ENCODE measurements at places on chromosomes 11 and 22.

DNA sequence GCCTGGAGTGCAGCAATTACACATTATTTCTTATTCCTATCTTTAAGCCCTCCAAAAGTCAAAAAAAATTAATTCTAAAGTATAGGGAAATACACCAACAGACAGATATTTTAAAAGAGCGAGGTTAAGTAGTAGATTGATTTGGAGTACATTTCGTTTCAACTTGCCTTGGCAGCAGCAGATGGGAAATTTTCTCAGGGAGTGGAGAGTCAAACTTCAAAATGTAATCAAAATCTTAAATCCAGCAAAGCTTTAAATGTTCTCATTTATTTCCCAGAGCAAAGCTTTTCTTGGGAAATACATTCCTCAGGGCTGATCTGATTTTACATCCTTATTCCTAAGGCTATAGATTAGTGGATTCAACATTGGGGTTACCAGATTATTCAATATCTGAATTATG, 21.9 kb upstream of the VWA5A start:
- no peak for DNase-seq

DNA sequence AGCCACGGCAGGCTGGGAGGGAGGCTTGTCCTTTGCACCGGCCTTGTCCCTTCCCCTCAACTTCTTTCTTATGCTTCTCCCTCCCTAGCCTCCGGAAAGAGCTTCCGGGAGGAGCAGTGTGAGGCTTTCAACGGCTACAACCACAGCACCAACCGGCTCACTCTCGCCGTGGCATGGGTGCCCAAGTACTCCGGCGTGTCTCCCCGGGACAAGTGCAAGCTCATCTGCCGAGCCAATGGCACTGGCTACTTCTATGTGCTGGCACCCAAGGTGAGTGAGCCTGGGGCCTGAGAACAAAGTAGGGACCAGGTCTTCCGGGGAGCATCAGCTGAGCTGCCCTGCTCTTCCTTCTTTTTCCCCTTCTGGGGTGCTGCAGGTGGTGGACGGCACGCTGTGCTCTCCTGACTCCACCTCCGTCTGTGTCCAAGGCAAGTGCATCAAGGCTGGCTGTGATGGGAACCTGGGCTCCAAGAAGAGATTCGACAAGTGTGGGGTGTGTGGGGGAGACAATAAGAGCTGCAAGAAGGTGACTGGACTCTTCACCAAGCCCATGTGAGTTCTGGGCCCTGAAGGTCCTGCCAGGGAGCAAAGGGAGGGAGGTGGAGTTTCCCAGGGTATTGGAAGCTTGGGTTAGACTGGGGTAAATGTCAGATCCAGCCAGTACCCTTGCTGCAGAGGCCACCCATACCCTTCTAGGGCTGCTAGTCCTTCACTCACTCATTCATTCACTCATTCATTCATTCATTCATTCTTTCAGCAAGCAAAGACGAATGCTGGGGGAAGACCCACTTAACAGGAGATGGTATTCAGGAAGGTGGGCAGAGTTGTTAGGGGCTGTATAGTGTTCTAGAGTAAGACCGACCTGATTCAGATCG, 22.6 kb downstream of the ADAMTS15 start:
- DNase-seq: no peak

GRCh38 chr11:130548491-130548833, 100.0 kb downstream of the ADAMTS15 start:
- no peak for DNase-seq

GRCh38 chr11:59839615-59840014, 5.7 kb downstream of the CBLIF start:
- DNase-seq: no peak

DNA sequence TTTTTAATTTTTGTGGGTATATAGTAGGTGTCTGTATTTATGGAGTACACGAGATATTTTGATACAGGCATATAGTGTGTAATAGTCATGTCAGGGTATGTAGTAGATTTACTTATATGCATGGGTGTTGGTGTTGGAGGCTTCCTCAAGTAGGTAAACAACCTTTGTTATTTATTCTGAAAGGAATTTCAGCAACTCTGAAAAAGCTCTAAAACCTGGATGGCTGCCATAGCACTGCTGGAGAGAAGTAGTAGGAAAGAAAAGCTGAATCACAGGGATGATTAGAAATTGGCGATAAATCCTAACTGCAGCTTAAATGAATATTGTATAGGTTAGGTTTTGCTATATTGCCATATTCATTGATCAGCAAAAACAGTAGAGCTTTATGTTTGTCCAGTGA, 44.4 kb upstream of the ST14 start:
- DNase-seq: no peak

- DNase-seq: no peak
Measured at GRCh38 chr11:121595717-121596161, 143.0 kb upstream of the SORL1-AS1 start.

DNA sequence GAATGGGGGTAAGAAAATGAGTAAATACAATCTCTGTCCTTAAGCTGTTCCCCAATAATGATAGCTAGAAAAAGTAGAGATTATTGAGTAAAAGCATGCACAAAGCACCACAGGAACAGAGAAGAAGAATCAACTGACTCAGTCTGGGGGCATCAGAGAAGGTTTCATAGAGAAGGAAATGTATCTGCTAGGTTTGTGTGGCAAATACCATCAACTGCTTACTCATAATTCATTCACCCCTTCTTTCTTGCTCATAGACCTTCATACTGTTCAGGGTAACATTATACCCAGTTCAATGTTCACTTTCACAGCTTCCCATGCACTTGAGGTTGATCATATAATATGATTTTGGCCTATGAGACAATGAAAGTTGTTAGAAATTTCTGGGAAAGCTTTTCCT, 85.2 kb upstream of the SCUBE2 start:
- DNase-seq: no peak

GRCh38 chr11:95337175-95337957, 106.4 kb upstream of the SESN3 start:
- DNase-seq: peak; percentile 23

DNA sequence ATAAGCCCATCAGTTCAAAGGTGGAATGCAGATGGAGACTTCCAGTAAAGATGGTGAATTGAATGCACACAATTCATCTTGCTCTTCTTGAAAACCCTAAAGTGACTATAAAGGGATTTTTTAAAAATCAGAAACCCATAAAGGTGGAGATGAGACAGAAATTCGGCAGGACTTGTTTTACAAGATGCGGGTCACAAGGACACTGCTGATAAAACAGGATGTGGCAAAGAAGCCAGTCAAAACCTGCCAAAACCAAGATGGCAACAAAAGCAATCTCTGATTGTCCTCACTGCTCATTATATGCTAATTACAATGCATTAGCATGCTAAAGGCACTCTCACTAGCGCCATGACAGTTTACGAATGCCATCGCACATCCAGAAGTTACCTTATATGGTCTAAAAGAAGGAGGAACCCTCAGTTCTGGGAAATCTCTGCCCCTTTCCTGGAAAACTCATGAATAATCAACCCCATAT, 137.1 kb downstream of the NECTIN1 start:
- DNase-seq: no peak

DNA sequence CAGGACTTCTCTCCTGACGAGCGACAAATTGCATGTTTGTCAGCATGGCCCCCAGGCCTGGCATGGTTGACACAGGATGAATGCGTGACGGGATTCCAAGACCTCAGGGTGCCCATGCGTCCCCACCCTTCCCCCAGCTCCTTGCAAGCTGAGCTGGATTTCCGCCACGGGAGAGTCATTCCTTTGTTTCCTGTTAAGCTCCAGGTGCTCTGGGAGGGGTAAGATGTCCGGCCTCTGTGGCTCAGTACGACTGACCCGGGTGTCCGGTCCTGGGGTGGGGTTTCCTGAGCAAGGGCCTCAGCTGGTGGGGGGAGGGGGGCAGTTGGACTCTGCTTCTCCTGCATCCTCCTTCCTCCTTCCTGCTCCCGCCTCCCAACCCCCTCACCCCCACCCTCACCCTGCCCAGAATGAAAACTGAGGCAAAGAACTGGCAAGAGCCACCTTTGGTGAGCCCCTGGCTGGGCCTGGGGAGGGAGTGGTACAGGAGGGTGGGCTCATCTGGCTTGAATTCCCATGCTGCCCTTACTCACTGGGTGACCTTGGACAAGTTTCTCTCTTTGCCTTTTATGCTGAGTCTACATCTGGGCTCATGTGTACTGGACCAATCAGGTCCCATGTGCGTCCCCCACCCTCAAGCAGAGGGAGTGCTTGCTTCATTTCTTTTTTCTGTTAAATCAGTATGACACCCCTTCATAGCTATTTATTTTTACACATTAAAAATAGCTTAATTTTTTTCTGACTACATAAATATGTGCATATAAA, 2.5 kb downstream of the CDC42EP2 start:
- DNase-seq: no peak

- DNase-seq: no peak
Measured at GRCh38 chr11:79512706-79513469, 72.1 kb upstream of the TENM4 start.

GRCh38 chr11:36156161-36156816, 132.9 kb downstream of the COMMD9 start:
- DNase-seq: no peak

- no peak for DNase-seq
Measured at GRCh38 chr11:131894615-131895544, 524.5 kb downstream of the NTM start.

GRCh38 chr11:87491381-87491780, 453.6 kb downstream of the TMEM135 start:
- no peak for DNase-seq

- DNase-seq: no peak
Measured at GRCh38 chr11:126797457-126798169, 203.0 kb downstream of the KIRREL3 start.

DNA sequence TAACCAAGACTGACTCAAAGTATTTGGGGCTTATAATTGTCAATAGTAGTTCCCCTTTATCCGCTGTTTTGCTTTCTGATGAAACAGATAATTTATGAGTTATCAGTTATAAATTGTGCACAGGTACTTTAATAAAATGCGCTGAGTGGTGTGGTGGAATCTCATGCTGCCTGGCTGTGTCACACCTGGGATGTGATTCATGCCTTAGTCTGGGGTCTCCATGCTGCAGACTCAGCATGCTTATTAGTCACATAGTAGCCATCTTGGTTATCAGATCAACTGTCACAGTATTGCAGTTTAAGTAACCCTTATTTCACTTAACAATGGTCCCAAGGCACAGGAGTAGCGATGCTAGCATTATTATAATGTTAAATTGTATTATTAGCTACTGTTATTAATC, 995.2 kb downstream of the NTM start:
- DNase-seq: no peak

GRCh38 chr22:27892811-27893210, 26.2 kb downstream of the PITPNB start:
- no peak for DNase-seq

GRCh38 chr11:65274735-65275682, 13.2 kb downstream of the POLA2 start:
- no peak for DNase-seq

- DNase-seq: no peak
Measured at GRCh38 chr11:62393735-62394134, 25.1 kb upstream of the SCGB1A1 start.

DNA sequence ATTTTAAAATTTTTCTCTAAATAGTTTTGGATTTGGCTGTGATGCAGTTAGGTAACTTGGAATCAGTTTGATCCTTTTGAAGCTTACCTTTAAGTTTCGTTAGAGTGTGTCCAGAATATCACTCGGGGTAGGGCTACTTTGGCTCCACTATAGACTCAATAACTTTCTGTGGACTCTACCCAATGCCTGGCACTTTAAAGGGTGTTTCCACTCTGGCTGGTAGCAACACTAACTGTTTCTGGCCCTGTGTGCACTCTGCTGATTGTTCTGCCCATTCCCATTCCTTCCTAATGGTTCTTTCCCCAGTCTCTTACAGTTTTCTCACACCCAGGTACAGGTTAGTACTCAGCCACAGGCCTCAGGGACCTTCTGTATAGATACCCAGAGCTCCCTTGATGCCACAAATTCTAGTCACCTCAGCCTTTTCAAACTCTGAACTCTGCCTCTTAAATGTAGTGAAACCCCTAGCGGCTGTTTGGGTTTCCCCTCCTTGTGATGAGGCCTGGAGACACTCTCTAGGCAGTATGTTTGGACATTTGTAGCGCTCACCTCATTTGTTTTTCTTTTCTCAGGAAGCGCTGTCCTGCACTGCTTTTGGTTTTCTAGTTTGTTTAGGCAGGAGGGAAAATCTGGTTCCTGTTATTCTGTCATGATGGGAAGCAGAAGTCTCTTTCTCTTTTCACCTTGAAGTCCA, 16.8 kb downstream of the CUL5 start:
- DNase-seq: no peak

DNA sequence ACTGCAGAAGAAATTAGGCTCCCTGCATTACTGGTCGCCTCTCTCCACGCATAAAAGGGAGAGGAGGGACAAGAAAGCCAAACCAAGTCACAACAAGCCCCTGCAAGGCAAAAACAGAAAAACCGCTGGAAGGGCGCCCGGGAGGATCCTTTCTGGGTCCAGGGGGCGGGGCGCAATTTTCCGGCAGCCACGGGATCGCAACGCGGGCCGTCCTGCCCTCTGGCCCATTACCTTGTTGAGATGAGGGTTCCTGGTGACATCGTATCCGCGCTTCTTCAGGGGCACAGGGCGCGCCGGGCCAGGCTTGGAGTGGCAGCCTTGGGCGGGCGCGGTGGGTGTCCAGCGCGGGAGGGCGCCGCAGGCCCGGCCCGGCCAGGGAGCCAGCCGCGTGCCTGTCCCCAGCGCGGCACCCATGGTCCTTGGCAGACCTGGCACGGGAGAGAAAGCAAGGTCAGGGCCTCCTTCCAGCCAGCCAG, 847 bp downstream of the ME3 start:
- peak; percentile 11 for DNase-seq

DNA sequence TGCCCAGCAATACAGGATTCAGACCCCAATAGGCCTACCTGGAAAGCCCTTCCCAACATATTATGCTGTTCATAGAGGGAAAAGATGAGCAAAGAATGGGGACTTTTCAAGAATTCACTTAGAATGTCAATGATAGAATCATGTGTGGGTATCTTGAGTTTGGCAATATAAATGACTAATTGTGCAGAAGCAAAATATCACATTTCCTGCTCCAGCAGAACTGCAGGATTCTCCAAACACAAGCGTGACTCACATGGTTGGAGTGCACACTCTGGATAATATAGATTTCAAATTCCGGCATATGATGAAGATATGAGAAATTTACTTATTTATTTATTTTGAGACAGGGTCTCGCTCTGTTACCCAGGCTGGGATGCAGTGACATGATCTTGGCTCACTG, 12.5 kb upstream of the APOL5 start:
- no peak for DNase-seq

DNA sequence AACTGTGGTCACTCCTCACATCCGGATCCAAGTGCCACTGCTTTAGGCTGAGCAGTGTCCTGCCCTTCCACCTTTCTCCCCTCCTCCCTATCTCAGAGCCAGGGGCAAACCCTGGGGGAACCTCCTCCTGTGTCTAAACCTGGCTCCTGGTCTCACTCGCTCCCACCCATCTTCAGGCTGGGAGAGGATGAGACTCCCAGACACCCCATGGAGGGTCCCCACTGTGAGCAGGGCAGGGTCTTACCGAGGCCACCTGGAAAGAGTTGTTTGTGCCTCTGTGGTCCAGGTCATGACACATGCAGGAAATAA, 93.6 kb downstream of the PDE2A start:
- DNase-seq: no peak

DNA sequence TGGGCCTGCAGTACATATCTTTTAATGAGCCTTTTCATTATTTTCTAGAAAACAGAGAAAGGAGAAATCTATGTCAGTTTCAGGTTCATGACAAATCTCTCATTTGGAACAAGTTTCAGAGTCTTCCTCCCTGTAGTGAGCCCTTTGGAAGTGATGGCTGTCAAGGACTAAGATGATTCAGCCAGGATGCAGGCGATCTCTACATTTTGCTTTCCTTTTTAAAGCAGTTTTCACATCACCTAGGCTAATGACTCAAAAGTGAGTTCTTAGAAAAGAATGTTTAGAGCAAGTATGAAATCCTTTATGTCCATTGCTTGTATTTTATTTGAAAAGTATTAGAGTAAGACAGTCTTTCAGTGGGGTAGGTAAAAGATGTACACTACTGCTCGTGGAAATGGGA, 130.1 kb downstream of the TRPC6 start:
- no peak for DNase-seq
